ENCODE measurements at places on chromosomes 7 and 10. TPM values are rescaled to one million over a fixed set of nuclear protein-coding genes. Genes with fewer than 3 reads are reported as not detected.

The PNLIP gene
- total RNA-seq, result not detected

The GRID2IP gene
- total RNA-seq, result not detected

The SFTPA2 gene
- not detected for total RNA-seq

The KAZALD1 gene
- total RNA-seq, result 2.3 TPM

The UBE2D1 gene
- 18.1 TPM for total RNA-seq
